Type B pancreatic cell (in vitro differentiated cells): ENCODE measurements at places on chromosomes 6 and 20. TPM values are rescaled to one million over a fixed set of nuclear protein-coding genes. Genes with fewer than 3 reads are reported as not detected.
A peak's percentile ranks its signal among the peaks of the same experiment; 100 is the strongest.

The AIG1 gene
- 34.3 and 37.8 TPM in 2 replicates for total RNA-seq

GRCh38 chr20:50267041-50267865 is 76.6 kb downstream of the CEBPB start:
- H3K36me3 ChIP-seq: no peaks in the 10 kb centered on the region
- peaks cover 5% of the 10 kb centered on the region for H3K4me1 ChIP-seq
- peak overlapping the region; percentile 18 for H3K27ac ChIP-seq
- no peaks in the 10 kb centered on the region for H3K27me3 ChIP-seq
- DNase-seq: no peak

DNA sequence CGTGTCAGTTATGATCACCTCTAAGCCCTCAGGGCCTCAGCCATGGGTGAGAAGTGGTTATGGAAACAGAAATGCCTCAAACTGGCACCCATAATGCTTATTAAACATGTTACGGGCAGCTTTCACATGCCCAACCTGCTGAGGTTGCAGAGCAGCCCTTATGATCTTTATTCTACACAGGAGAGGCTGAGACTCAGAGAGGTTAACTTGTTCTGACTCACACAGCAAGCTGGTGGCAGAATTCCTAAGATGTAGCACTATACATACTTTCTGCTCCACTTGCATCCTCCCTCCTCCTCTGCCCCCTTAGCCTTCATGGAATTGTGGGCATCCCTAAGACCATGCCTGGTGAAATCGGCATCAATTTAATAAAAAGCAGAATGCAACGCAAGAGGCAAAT is 34.7 kb upstream of the IGF2R start:
- peaks cover 42% of the 10 kb centered on the region for H3K27me3 ChIP-seq
- DNase-seq: no peak
- H3K27ac ChIP-seq: no peak overlapping the region
- no peak overlapping the region for H3K4me3 ChIP-seq
- peaks cover 4% of the 10 kb centered on the region for H3K36me3 ChIP-seq
- H3K4me1 ChIP-seq: no peaks in the 10 kb centered on the region

GRCh38 chr20:47326658-47327268 is 29.7 kb downstream of the ZMYND8 start:
- H3K27me3 ChIP-seq: no peaks in the 10 kb centered on the region
- H3K4me1 ChIP-seq: peaks cover 58% of the 10 kb centered on the region
- H3K36me3 ChIP-seq: peaks cover 19% of the 10 kb centered on the region
- no peak for DNase-seq
- H3K4me3 ChIP-seq: no peak overlapping the region

DNA sequence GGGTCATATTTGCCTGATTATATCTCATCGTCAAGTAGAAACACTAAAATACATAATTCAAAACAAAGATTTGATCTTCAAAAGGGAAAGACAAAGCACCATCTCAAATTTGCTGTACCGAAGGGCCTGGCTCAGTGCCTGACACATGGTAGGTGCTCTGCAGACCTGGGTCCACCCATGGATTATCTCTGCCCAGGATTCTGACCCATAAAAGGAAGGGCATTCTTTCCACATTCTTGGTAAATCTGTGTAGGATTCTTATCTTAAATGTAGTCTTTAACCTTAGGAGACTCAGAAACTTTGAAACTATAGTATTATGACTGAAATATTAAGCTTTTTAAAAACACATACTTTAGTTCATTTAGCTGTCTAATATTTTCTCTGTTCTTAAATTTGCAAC is 274.1 kb upstream of the FLRT3 start:
- H3K36me3 ChIP-seq: peaks cover 8% of the 10 kb centered on the region
- H3K27me3 ChIP-seq: peaks cover 3% of the 10 kb centered on the region
- peaks cover 15% of the 10 kb centered on the region for H3K4me1 ChIP-seq

GRCh38 chr6:169215201-169215681 is 38.4 kb downstream of the THBS2 start:
- no peaks in the 10 kb centered on the region for H3K36me3 ChIP-seq
- H3K27ac ChIP-seq: no peak overlapping the region
- H3K27me3 ChIP-seq: no peaks in the 10 kb centered on the region
- no peak for DNase-seq

- peaks cover 42% of the 10 kb centered on the region for H3K4me1 ChIP-seq
- H3K36me3 ChIP-seq: peaks cover 3% of the 10 kb centered on the region
- DNase-seq: no peak
- H3K27ac ChIP-seq: no peak overlapping the region
- H3K27me3 ChIP-seq: no peaks in the 10 kb centered on the region
These were observed 374.4 kb downstream of the UTRN start for GRCh38 chr6:144659202-144660182.

The RAD21L1 gene
- not detected in 2 replicates for total RNA-seq

- no peak overlapping the region for H3K4me3 ChIP-seq
- no peak for DNase-seq
- H3K27me3 ChIP-seq: no peaks in the 10 kb centered on the region
These were observed 55.1 kb downstream of the ATG5 start for GRCh38 chr6:106270414-106270813.

- H3K4me3 ChIP-seq: no peak overlapping the region
- H3K36me3 ChIP-seq: no peaks in the 10 kb centered on the region
- H3K27me3 ChIP-seq: peaks cover 2% of the 10 kb centered on the region
- peak overlapping the region; percentile 38 for H3K27ac ChIP-seq
- no peaks in the 10 kb centered on the region for H3K4me1 ChIP-seq
- DNase-seq: no peak
These were observed 136.7 kb downstream of the MMUT start for GRCh38 chr6:49326347-49326746.

GRCh38 chr6:37793067-37793466 is 26.5 kb upstream of the ZFAND3 start:
- H3K27me3 ChIP-seq: no peaks in the 10 kb centered on the region
- no peaks in the 10 kb centered on the region for H3K36me3 ChIP-seq
- H3K4me1 ChIP-seq: peaks cover 17% of the 10 kb centered on the region
